Suppressor macrophage (primary cell): ENCODE measurements at places on chromosomes 4 and X.

DNA sequence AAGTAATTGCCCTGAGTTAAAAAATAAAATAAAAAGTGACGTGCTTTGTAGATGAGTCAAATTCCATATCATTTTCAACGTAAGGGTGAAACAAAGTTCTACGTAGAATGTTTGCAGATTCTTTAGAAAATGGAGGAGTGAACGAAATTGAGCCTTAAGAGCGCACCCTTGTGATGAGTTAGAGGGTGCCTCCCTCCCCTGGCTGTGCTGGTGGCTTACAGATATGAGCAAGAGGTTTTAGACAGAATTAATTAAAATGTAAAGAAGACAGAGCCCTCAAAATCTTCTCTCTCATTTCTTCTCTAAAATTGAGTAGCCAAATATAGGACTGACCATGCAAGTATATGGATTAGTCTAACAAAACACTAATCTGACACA is 30.2 kb upstream of the LGI2 start:
- DNase-seq = no peak

DNA sequence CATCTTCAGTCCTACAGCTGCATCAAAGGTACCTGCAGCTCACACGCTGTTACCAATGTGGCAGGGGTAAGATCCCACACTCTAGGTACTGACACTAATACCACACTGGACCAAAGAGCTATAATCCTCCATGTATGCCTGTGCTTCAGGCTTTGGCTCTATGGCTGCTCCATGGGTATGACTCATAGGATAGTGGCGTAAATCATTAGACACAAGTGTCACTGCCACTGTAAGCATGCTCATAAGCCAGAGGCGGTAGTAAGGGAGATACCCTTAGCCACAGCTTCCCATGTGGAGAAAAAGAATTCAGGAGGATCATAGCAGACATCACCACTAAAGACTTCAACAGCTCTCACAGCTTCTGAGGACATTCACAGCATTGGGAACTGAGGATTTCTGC is 287.5 kb downstream of the ACTRT1 start:
- DNase-seq = no peak

DNA sequence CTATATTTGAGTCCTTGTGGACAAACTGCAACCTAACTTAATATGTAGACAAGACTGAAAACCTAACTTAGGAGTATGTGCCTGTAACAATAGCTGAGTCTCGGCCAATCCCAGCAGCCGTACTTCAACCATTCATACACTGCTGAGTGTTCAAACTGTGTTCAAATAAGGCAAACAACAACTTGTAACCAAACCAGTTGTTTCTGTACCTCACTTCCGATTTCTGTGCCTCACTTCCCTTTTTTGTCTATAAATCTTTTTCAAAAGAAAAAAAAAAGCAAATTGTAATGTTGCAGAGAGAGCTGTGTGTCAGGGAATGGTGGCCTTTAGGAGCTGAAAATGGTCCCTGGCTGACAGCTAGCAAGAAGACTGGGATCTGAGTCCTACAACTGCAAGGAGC is 46.0 kb downstream of the GEMIN8 start:
- peak; percentile 61 for DNase-seq

DNA sequence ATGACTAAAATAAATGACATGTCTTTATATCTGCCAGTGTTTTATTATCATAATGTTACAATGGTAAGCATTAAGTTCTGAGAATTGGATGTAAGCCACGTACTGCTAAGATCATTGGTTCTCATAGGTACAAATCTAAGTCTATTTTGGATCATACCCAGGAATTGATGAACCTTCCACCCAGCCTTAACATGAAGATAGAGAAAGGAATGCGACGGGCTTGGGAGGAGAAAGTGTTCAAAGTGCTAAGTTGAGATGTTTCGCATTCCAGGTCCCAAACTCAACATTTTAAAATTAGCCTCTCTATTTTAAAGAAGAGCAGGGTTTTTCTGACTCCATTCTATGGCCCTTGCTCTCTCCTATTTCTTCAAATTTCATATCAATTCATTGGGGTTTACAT is 54.9 kb upstream of the FRAS1 start:
- DNase-seq = no peak

DNA sequence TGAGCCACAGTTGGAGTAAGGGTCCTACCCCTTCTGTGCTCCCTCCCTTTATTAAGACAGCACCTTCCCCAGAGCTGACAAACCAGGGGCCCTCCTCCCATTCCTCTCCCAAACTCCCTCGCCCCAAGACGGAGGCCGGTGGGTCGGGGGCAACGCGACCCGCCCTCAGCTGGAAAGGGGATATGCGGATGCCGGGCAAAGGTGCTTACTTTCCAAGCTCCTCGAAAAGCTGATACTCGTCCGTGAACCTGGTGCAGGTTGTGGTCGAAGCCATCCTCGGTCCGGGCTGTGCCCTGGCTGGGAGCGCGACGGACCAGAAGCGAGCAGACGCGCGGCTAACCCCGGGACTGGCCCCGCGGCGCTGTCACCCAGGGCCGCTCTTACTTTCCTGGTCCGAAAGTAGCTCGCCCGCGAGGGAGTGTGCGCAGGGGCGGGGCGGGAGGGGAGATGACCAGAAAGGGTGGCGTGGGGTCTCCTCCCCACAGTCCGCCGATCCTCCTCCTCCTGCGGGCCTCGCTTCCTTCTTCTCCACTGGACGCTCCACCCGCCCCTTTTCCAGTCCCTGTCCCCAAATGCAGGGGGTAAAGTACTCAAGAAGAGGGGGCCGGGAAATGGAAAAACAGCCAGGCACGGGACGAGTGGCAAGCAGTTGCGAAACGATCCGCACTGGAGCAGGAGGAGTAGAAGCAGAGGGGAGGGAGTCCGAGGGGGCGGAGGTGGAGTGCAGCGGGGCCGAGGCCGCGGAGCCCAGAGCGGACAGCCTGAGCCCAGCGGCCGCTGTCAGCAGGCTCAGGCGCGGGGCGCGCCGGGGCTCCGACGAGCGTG is 531 bp downstream of the CAMK2D start:
- peak; percentile 73 for DNase-seq

GRCh38 chr4:44194365-44194764 is 254.2 kb downstream of the KCTD8 start:
- DNase-seq = no peak

GRCh38 chrX:41009850-41010846 is 75.1 kb upstream of the USP9X start:
- DNase-seq = peak; percentile 69

GRCh38 chr4:122045533-122045932 is 93.7 kb upstream of the TRPC3 start:
- DNase-seq = no peak

- no peak for DNase-seq
These were observed 8.8 kb upstream of the ADH1C start for GRCh38 chr4:99361268-99361898.

- no peak for DNase-seq
These were observed 412.1 kb downstream of the UBE2NL start for GRCh38 chrX:144295921-144296320.

- DNase-seq = no peak
These were observed 14.5 kb upstream of the CAPN6 start for GRCh38 chrX:111284631-111285293.

GRCh38 chr4:16741287-16741686 is 157.2 kb downstream of the LDB2 start:
- DNase-seq = no peak

DNA sequence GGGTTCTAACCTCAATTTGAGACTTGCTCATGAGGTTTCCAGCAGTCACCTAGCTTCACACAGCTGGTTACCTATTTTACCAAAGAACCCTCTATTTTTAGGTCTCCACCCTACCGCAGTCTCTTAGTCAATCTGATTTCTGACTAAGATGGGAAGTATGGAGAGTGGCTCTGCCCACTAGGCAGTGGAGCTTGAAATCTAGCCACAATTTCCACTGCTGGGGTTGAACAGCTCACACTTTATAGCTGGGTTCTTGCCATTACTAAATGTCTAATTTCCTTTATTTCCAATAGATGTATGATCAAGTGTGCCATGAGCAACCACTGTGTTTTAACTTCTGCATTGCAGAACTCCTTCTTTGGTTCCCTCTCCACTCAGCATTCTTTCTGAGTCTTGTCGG is 43.1 kb downstream of the GASK1B start:
- peak; percentile 47 for DNase-seq

DNA sequence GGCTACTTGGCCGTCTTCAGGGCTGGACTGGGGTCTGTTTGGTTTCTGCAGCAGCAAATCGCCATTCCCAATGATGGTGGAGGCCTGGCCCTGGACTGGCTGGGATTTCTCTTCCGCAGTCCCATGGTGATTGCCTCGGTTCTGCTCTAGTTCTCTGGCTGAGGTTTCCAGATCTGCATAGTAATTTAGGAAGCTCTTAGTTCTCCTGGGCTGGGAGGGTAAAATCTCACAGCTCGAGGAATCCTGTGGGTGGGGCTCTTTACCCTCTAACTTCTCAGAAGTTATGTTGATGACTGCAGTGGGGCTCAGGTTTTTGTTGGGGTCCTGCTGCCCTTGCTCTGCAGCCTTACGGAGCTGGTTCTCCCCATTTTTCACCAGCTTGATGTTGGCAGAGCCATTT is 200.6 kb downstream of the APBB2 start:
- no peak for DNase-seq

DNA sequence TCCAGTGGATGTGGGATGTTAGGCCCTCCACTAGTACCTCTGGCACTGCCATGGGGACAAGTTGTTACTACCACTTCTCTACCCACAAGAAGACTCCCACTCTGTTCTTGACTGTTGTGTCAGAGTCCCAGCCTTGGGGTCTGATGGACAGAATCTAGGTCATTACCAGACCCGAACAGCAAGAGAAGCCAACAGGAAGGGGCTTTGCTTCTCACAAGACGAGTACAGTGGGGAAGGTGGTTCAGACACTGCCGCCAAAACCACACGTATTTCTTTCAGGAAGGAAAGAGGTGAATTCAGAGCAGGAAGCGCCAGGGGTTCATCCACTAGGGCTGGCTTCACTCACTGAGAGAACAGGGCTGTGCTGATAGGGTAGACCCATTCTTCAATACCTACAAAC is 161.3 kb upstream of the KIT start:
- no peak for DNase-seq

- DNase-seq = no peak
These were observed 300.4 kb downstream of the LDB2 start for GRCh38 chr4:16597845-16598596.

DNA sequence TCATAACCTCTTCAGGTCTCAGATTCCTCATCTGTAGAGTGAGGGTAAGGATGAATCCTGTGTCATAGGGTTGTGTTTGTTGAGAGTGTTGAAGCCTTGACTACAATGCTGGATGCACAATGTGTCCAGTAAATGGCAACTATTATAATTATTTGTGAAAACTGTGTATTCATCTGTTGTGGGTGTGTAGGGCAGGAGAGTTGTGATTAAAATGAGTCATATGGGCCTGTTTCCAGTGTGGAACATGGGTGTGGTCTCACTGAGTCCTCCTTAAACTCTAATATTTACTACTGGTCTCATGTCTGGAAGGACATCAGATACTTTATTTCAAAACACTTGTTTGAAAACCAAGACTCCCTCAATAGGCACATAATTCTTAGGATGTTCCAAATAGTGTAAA is 208.5 kb upstream of the CASK start:
- DNase-seq = no peak

DNA sequence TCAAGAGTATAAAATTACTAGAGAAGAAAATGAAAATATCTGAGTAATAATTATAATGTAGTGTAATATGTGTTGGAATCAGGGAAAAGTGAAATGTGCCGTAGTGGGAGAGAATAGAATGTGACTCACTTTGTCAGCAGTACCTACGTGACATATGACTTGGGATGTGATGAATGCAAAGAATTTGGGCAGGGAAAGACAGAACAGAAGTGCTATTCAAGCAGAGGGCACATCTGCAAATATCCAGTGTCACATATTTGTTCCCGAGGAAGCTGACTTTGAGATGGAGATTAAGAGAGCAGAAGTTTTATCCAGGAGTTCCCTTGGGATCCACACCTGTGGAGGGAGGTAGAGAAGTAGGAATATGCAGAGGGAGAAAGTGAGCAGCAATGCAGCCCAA is 69.3 kb upstream of the HS3ST1 start:
- no peak for DNase-seq

- DNase-seq = no peak
These were observed 89.3 kb upstream of the SRD5A3 start for GRCh38 chr4:55256787-55257186.

- no peak for DNase-seq
These were observed 128.7 kb upstream of the ARHGEF9 start for GRCh38 chrX:63913719-63914118.

GRCh38 chrX:74272230-74272629 is 31.8 kb upstream of the ZCCHC13 start:
- DNase-seq = no peak

GRCh38 chr4:2142630-2143427 is 83.7 kb downstream of the NAT8L start:
- DNase-seq = no peak

DNA sequence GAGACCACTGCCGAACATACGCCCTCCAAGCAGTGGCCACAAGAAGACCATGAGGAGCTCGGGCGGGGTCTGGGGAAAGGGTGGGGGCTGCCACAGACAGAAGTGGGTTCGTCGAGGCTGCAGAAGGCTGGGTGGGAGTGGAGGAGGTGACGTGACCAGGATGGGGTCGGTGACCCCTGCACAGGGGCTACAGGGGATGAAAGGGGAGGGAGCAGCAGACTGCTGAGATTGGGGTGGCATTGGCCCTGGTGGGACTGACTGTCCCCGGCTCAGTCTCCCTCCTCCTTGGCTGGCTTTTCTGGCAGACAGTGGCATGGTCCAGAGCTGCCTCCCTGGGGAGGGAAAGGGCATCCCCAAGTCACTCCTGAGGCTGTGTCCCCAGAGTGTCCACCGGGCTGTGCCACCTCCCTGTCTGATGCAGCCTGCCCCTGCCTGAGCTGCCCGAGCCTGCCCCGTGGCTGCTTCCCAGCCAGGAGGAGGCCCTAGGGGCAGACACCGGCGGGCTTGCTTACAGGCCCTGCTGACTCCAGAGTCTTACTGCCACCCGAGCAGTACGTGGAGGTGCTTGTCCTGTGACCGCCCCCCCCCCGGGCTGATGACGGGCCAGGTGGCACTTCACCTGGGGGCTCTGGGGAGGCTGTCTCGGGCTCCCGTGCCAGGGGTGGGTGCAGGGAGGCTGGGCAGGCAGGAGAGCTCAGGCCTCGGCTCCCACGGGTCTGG is 7.2 kb downstream of the SH3BP2 start:
- peak; percentile 64 for DNase-seq

- no peak for DNase-seq
These were observed 89.0 kb downstream of the LUZP4 start for GRCh38 chrX:115378471-115378870.

- DNase-seq = no peak
These were observed 116.7 kb upstream of the TEX13D start for GRCh38 chrX:124215786-124216185.
